Left cardiac atrium (tissue), 4 donors: ENCODE measurements at places on chromosomes 4 and X. TPM values are rescaled to one million over a fixed set of nuclear protein-coding genes. Genes with fewer than 3 reads are reported as not detected.
A peak's percentile ranks its signal among the peaks of the same experiment; 100 is the strongest.

Gene NSG1
- total RNA-seq, result 10.1 TPM

- no peak for DNase-seq
These were observed 21.2 kb upstream of the GPR78 start for GRCh38 chr4:8559011-8559410.

GRCh38 chrX:132181364-132181763 is 37.9 kb downstream of the RAP2C start:
- peak; percentile 20 for DNase-seq

DNA sequence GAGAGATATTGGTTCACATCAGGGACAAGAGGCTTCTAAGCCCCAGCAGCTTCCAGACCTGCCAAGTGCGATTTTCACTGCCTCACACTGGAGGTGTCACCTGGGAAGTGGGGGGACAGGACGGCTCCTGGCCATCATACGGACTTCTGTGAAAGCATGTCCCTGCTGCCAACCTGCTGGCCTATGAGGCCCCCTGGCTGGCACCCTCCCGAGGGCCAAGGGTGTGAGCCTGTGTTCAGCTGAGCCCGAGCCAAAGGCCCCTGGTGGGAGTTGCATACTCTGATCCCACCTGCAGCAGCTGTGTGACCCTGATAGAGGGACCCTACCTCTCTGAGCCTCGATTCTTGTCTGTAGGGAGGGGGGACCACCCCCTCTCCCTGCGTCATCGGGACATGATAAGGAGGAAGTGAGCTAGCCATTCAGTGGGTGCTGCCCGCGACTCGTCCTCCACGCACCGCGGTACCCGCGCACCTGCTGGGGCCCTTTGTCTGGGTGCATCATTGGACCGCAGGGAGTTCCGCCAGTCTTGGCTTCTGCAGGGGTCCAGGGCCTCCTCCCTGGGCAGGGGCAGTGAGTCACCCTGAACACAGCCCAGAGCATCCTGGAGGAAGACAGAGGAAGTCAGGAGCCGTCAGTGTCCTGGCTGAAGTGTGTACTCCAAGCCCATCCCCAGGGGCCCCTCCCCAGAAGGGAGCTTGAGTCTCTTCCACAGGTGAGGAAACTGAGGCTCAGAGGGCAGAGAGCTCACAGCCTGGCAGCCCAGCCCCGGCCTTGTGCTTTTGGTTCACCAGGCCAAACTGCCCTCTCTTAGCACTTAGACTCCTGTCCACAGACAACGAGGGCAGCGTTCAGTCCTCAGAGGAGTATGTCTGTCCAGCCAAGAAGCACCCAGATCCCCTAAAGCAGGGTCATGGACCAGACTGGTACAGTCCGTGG is 24.1 kb downstream of the C4orf50 start:
- DNase-seq, result no peak

DNA sequence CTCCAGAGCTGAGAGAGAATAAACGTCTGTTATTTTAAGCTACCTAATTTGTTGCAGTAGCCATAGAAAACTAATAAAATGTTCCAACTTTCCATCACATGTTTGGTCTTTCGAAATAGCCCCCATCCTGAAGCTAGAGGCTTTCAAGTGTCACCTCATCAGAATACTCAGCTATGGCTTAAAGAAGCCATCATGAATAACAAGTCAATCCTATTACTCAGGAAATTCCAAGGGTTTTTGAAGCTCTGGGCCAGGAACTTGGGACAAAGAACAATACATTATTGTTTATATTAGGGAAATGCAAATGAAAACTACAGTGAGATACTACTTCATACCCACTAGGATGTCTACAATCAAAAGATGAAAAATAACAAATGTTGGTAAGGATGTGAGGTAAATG is 42.2 kb downstream of the TBCK start:
- DNase-seq, result no peak

DNA sequence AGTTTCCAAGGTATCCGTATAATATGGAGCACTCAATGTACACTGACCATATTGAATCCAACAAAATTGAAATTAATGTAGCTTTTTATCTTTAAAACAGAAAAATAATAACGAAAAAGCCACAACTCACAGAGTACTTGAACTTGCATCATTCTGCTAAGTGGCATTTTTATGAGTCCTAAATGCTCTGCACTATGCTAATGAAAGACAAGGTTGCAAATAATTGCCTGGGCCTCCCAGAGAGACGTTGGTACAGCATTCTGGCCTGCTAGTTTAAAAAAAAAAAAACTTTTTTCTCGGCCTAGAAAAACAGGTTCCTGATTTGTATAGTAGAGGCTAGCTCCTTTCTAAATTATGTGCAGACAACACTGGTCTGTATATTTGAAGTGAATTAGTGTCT is 4.3 kb upstream of the FAM9B start:
- DNase-seq, result no peak

GRCh38 chrX:151393514-151393913 is 3.5 kb upstream of the VMA21 start:
- no peak for DNase-seq

DNA sequence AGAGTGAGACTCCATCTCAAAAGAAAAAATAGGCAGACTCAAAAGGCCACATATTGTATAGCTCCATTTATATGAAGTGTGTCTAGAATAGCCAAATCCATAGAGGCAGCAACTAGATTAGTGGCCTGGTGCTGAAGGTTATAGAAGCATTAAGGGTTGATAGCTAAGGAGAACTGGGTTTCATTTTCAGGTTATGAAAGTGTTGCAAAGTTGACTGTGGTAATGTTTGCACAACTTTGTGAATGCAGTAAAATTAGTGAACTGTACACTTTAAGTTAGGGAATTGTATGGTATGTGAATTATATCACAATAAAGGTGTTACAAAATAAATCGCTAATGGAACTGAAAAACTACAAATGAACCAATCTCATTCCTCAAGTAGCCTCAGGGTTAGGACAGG is 28.3 kb downstream of the TXLNG start:
- DNase-seq, result no peak

DNA sequence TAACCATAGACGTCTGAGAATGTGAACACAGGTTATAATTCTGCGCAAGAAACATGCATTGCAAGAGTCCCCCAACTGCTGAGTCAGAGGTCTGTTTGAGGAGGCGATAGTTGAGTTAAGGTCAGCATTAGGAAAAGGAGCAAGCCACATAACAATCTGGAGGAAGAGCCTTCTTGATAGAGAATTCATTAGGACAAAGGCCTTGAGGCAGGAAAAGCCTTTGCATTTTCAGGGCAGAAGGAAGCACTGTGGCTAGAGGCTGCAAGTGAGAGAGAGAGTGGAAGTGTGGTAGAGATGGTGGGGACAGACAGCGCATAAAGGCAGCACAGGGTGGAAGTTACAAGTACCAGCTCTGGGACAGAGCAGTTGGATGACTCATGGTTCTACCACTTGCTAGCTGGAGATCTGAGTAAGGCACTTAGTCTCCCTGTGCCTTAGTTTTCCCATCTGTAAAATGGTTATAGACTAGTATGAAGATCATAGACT is 125.8 kb upstream of the LNX1 start:
- no peak for DNase-seq

- no peak for DNase-seq
These were observed 27.1 kb upstream of the MAP9 start for GRCh38 chr4:155403886-155404285.

GRCh38 chr4:45679411-45679810 is 444.4 kb downstream of the GABRG1 start:
- no peak for DNase-seq

- DNase-seq, result no peak
These were observed 3.5 kb upstream of the AFAP1 start for GRCh38 chr4:7943211-7943610.

Gene NALF2
- 57.0 TPM for total RNA-seq

DNA sequence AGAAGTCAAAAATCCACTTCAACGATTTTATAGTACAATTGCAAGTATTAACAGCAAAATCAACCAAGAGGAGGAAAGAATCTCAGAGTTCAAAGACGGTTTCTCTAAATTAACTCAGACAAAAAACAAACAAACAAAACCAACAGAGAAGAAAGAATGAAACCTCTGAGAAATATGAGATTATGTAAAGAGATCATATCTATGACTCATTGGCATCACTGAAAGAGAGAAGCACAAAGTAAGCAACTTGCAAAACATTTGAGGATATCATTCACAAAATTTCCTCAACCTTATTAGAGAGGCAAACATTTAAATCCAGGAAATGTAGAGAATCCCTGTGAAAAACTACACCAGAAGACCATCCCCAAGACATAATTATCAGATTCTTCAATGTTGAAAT is 370.4 kb downstream of the INPP4B start:
- no peak for DNase-seq

DNA sequence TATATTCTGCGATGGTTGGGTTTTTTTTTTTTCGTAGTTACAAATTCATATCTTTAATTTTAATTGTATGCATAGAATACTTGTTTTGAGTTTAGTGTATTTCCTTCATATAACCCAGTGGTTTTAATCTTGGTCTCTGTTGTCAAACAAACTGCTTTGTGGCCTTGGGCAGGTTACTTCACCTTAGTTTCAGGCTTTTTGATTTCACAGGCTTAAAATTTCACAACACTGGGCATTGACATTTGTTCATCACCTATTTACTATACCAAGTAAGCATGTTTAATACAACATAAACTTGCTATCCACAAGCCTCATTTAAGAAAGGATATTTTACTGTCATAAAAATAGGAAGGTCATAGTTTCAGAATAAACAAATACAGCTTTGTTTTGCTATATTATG is 14.7 kb downstream of the RAPGEF2 start:
- DNase-seq, result no peak

- DNase-seq, result no peak
These were observed 243.0 kb upstream of the TRAM1L1 start for GRCh38 chr4:117328333-117328732.

DNA sequence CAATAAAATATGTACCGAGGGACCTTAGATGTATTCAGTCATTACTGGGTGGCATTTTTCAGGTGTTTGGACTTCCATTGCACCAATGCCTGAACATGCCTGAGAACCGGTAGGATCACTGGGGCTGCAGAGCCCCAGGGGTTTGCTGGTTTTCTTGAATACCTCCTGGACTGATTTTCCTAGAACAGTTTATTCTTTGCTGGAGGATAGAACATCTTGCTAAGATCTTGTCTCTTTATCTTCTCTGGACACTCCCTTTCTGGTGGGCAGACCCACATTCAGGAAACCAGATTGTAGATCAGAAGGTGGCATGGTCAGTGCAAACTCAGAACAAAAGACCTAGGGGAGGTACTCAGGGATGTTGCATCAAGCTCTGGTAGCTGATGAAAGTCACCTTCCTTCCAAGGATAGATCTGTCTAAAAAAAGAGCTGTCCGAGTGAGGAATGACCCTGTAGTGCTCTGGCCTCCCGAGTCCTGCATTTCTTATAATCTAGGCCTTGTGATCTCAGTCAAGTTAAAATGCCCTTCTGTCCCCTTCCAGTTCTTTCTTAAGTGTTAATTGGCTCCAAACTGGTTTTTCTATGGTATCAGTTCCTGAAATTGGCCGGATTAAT is 84.8 kb downstream of the CLDN34 start:
- DNase-seq, result no peak

- DNase-seq, result no peak
These were observed 42.1 kb downstream of the RHOH start for GRCh38 chr4:40238700-40239548.

- DNase-seq, result no peak
These were observed 787 bp upstream of the SRPX2 start for GRCh38 chrX:100643212-100643611.
